ENCODE measurements at places on chromosomes 11 and 22.

DNA sequence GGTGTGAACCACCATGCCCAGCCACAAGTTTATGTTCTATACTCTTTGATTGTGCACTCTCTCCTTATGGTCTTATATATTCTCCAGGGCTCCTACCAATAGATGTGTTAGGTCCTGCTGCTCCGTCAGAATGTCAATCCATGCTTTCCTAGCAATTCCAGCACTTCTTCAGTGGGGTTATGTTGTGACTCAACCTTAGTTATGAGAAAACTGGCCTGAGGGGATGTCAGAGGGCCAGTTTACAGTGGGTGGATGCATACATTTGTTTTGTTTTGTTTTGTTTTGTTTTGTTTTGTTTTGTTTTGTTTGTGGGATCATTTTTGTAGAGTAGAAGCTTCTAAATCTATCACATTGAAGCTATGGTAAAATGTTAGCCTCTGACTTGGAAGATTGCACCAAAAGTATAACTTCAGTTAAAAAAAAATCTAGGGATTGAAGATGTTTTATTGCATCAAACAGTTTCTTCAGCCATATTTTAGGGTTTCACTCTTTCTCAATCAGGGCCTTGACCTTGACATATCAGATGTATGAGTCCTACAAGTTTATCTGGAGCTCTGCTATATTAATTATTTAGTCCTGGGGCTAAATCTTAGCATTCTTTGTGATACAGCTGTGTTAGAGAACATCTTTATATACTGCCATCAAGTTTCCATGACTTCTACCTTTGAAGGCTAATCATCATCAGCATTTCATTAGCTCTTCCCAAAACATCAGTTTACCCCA, 191.6 kb upstream of the CNTN5 start:
- no peak for DNase-seq

DNA sequence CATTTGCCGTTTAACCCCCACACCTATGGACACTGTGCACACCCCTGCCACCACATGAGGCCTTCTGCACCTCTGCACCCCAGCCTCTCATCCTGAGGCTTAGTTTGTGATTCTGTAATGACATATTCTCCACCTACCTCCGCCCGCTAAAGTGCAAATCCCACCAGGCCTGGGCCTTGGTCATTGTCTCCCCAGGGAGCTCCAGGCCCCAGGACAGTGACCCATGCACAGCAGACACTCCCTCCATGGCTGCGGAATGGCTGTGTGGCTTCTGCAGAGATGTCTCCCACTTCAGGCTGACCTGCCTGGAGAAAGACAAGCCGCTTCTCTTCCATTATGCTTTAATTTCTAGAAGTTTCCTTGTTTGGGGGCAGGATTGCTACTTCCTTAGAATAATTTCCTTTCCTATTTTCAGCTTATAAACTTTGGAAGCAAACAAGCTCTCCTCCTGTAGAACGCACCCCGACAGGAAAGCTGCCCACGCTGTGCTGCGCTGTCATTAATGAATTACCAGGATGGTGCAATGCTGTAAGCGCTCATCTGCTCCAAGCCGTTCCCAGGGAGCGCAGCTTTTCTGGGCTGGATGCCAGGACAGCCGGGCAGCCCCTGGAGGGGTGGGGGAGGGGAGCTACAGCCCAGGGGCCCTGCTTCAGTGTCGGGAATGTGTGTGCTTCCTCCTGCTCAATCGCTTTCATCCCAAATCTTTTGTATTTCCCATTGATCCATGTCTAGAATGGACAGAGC, 618.0 kb downstream of the BRD1 start:
- no peak for DNase-seq

DNA sequence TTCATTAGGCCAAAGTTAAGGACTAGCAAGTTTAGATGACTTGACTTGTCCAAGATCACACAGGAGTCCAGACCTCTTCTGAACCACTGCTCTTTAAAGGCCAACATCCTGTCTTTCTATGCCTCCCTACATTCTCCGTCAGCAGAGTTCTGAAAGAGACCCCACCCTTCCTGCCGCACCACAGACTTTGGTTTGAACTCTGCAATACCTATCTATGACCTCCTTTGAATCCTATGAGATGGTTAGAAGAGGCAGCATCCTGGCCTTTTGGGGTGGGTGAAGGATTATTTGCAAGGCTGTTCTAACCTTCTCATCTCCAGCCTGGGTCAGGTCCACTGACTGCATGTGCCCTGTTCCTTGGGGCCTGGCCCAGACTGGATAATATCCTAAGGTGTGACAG, 4.3 kb upstream of the RRM1 start:
- no peak for DNase-seq

DNA sequence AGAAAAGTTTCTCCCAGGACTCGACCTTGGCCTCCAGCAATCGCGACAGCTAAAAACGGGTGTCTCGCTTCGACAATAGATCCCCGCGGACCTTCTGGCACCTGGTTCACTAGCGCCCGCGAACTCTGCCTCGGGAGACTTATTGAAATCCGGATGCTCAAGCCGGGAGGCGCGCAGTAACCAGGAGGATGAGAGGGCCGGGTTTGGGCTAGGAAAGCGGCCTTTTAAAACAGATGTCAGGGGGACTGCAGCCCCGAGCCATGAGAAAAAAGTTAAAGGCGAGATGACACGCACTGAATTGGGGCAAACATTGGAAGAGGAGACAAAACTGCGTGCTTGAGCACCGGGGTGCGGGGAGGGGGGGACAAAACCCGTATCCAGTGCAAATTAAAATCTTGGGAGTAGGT, 637 bp upstream of the ZBTB16 start:
- no peak for DNase-seq

DNA sequence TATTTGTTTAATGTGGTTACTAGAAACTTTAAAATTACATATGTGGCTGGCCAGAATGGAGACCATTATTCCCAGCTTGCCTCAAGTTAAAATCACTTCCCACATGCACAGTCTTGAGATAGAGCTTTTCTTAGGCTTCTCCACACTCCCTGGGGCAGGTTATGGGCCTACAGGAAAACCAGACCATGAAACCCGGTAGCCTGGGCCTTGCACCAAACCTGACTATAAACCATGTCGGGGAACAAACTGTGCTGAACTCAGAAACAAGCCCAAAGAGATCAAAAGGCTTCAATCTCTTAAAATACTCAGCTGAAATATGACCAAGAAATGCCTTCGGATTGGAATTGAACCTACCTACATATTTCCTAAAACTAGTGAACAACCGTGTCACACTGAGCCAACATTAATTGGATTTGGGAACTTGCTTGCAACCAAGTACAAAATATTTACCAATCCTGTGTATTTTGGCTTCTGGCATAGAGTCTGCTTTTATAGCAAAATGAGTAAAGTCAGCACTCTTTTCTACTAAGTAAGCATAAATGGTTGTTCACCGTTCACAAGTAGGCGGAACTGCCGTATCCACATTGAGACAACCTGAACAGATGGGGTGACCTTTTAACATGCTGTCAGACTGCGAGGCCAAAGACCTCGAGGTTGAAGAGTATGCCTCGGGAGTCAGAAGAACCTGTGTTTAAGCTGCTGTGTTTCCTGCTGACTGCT, 199.5 kb downstream of the FAM76B start:
- DNase-seq, result no peak

- peak; percentile 48 for DNase-seq
These were observed 45.3 kb downstream of the PPARA start for GRCh38 chr22:46195487-46196165.

- no peak for DNase-seq
These were observed 126.7 kb upstream of the BLID start for GRCh38 chr11:122242731-122243130.

GRCh38 chr11:10373340-10373739, 68.5 kb downstream of the ADM start:
- peak; percentile 52 for DNase-seq

GRCh38 chr11:31825838-31826484, 14.8 kb upstream of the PAX6 start:
- DNase-seq, result no peak

- DNase-seq, result no peak
These were observed 80.0 kb upstream of the CLPB start for GRCh38 chr11:72514331-72514730.

DNA sequence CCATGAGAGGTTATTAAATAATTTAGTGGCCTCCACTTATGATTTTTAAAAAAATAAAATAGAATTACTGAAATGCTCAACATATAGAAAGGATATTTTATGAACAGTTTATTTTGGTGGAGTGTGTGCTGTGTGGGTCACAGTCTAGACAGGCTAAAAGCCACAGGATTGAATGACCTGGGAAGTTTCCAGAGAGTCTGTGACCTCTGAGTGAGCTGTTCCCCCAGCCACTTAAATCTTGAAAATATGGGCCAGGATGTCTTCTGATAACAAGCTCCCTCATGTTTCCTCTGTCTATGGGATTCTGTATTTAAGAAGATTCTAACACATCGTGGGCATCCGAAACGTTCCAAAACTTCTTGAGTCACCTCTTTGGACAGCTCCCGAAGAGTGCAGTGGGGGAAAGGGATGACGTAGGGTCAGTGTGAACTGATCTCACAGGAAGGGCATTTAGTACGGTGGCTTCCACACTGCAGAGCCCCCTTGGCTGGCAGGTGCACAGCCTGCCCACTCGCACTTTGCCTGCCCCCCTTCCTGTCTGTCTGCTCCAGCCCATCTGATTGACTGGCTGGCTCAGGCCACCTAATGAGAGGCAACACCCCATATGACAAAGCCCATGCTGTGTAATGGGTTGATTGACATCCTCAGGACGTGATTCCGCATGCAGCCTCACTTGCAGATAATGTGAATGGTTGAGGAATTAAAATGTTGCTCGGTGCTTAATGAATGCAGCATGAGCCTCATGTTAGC, 97.4 kb downstream of the NTM start:
- no peak for DNase-seq

Measured in IMR-90 (cell line).